ENCODE measurements at places on chromosomes 2 and 18. TPM values are rescaled to one million over a fixed set of nuclear protein-coding genes. Genes with fewer than 3 reads are reported as not detected.

DNA sequence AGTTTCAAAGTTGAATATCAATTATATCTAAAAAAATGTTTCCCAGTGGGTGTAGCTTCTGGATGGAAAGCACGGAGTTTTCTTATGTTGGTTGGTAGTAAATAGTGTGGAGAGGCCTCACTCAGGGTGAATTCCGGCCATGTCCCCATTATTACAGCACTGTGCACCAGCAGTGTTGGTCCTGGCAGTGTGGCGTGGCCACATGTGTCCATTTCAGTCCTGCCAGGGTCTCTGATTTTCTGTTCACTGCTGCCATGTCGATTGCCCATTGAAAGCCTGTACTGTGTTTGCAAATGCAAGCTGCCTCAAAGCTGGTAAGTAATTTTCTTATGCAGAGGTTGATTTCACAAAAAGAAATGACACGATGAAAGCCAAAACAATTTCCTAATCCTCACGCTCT lies 386.2 kb downstream of the GALR1 start:
- no peak for DNase-seq
- peaks cover 24% of the 10 kb centered on the region for H3K27me3 ChIP-seq
- no peak overlapping the region for H3K27ac ChIP-seq
- no peaks in the 10 kb centered on the region for H3K4me1 ChIP-seq

DNA sequence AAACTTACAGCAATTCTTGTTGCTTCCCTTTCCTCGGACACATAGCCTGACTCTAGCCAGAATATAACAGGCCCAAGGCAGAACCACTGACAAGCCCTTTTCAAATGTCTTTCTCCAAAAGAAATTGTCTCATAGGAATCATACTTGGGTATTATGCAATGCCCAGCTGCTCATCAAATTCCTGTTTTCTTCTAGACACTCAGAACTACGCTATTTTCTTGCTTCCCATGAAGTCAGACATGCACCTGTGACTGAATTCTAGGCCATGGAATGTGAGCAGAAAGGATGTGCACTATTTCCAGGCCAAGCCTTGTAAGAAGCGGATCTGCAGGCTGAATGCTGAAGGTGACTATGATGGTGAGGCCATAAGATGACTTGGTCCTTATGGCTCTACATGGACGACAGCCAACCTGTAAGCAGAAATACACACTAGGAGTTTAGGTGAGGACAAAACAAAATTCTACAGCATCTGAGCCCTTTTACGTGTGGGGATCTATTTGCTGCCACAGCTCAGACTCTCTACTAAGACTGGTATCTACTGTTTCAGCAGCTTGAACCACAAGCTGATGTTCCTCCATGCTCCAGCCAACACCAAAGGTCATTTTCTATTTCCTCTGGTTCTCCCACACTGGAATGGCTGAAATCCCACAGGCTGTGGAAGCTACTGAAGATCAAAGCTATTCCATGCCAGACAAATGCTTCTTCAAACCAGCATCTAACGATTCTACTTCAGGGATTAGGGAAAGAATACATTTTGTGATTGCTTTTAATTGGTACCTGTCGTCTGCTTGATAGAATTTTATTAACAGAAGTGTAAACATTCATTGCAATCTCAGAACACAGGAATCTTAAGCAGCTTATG lies 378.7 kb downstream of the RBM43 start:
- no peaks in the 10 kb centered on the region for H3K4me1 ChIP-seq
- no peak overlapping the region for H3K4me3 ChIP-seq
- DNase-seq, result no peak
- no peaks in the 10 kb centered on the region for H3K36me3 ChIP-seq
- no peak overlapping the region for H3K27ac ChIP-seq
- H3K27me3 ChIP-seq, result peaks cover 2% of the 10 kb centered on the region

GRCh38 chr2:136310005-136310495 lies 192.1 kb upstream of the CXCR4 start:
- H3K27ac ChIP-seq, result no peak overlapping the region
- H3K36me3 ChIP-seq, result no peaks in the 10 kb centered on the region
- H3K4me3 ChIP-seq, result no peak overlapping the region
- H3K27me3 ChIP-seq, result no peaks in the 10 kb centered on the region
- DNase-seq, result no peak

DNA sequence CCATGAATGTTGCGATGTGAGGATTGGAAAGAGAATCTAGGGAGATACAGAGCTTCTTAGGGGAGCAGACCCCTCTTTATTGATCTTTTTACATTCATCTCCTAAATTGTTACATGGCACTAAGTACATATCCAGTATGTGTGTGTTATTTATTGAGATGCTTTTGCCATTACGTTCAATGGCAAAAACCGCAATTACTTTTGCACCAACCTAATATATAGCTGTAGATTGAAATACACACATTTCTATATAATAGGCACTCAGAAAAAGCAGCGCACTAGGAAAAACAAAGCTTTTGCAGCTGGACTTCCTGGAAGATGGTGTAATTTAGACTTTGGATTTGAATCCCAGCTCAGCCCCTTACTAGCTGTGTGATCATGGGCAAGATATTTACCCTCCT lies 849.4 kb downstream of the SLC4A3 start:
- H3K4me1 ChIP-seq, result no peaks in the 10 kb centered on the region
- H3K27me3 ChIP-seq, result no peaks in the 10 kb centered on the region
- no peak overlapping the region for H3K4me3 ChIP-seq
- no peak for DNase-seq
- no peak overlapping the region for H3K27ac ChIP-seq
- H3K36me3 ChIP-seq, result no peaks in the 10 kb centered on the region

DNA sequence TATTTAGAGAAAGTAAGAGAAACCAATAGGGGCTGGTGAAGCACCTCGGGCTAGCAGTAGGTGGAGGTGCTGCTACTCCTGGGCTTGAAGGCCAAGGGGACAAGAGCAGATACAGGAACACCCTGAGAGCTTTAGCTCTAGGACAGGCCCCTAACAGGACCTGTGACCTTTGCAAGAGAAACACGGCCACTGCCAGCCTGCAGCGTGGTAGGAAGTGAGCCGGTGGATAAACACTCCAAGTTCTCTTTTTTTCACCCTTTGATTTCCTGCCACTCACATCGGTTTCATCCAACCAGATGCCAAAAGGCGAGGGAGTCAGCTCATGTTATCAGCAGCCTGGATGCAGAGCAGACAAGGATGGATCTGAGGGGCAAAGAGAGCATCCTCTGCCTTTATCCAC lies 66.8 kb upstream of the SPRED2 start:
- no peak overlapping the region for H3K27ac ChIP-seq
- H3K4me3 ChIP-seq, result no peak overlapping the region
- H3K36me3 ChIP-seq, result no peaks in the 10 kb centered on the region
- peaks cover 16% of the 10 kb centered on the region for H3K27me3 ChIP-seq
- no peak for DNase-seq

DNA sequence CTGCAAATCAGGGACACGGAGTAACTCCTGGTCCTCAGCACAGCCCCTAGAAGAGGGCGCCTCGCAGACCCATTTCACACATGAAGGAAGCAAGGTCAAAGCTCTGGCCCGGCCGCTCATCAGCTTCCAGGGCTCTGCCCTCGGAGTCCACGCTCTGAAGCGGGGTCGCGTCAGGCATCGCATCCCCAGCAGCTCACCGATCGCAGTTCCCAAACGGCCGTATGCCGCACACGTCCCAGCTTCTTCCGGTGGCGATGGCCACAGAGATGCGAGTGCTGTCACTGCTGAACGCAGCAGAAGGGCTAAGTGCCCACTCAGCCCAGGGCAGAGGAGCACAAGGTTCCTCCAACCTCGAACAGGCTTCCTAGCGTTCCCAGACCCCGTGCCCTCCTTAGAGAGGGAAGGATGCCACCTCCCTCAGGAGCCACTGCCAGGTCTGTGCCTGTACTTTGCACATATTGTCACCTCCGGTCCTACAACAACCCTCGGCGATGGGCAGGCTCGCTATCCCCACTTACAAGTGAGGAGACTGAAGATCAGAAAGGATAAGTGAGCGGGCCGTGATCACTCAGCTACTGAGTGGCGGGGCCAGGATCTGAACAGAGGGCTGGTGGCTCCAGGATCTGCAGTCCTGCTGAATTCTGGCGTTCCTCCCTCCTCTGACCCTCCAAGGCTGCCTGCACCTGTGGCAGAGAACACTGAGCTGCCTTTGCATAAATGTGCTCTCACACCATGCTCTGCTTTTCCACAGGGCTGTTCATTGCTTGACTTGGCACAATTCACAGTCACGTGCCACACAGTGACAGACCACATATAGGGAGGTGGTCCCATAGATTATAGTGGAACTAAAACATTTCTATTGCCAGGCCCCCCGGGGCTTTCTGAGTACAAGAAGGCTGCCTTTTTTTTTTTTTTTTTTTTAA lies 71.4 kb downstream of the COPS8 start:
- DNase-seq, result no peak
- no peaks in the 10 kb centered on the region for H3K36me3 ChIP-seq
- no peak overlapping the region for H3K4me3 ChIP-seq
- peaks cover 34% of the 10 kb centered on the region for H3K4me1 ChIP-seq
- H3K27me3 ChIP-seq, result no peaks in the 10 kb centered on the region

DNA sequence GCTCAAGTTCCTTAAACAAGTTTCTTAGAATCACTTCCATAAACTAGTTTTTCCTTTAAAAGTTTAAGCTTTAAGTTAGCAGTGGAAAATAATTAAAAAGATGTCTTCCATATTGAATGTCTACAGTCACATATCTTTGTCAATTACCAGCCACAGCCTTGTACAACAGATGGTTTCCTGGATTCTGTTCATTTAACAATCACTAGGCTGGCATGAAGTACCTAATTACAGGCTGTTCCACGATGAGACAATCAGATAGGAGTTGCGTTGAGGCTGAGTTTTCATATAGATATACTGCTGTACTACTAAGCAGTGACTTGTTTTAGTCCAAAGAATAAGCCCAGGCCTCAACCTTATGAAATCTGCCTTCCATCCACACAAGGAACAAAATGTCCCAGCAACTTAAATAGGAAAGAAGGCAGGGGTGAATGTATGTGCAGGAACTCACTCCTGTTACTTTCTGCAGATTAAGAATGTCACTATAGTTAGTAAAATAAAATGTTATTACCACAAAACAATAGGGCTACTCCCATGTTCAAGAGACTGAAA lies 131.0 kb downstream of the ZAP70 start:
- peaks cover 24% of the 10 kb centered on the region for H3K4me1 ChIP-seq
- H3K27me3 ChIP-seq, result no peaks in the 10 kb centered on the region
- H3K4me3 ChIP-seq, result no peak overlapping the region
- no peak overlapping the region for H3K27ac ChIP-seq
- peaks cover 40% of the 10 kb centered on the region for H3K36me3 ChIP-seq

DNA sequence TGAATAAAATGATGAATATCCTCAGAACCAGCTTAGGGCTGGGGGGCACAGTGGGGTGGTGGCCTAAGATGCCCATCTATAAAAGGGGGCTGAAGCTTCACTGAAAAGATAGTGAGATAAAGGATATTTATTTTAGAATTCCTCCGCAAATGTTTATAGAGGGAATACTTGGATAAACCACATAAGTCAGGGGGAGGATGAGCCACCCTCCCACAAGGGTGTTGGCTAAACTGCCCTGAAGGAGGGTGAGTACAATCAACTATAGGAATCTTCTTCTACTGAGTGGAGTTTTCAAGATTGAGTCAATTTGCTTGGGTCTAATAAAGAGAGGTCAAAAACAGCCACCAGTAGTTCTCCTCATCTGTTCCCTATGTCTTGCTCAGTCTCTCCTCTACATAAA lies 114.5 kb upstream of the TANK start:
- peaks cover 15% of the 10 kb centered on the region for H3K27me3 ChIP-seq
- no peak overlapping the region for H3K27ac ChIP-seq
- H3K36me3 ChIP-seq, result no peaks in the 10 kb centered on the region
- DNase-seq, result no peak
- no peaks in the 10 kb centered on the region for H3K4me1 ChIP-seq

DNA sequence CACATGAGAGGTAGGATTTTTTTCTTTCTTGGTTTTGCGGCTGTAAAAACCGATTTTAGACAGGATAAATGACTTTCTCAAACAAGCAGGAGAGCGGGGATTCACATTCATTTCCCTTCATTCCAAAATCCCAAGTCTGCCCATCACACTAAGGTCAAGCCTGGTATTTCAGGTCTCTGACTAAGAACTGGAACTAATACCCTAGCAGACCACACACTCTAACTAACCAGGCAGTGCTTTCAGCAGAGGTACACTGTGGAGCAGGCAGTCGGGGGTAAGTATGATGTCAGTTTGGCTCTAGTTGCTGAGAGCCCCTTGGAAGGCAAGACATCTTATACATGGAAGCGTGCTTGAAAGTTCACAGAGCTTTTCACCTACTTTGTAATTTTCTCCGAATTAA lies 128.1 kb upstream of the LHCGR start:
- H3K36me3 ChIP-seq, result no peaks in the 10 kb centered on the region
- H3K27me3 ChIP-seq, result no peaks in the 10 kb centered on the region
- H3K4me1 ChIP-seq, result no peaks in the 10 kb centered on the region
- DNase-seq, result no peak

GRCh38 chr2:33275689-33276444 lies 200.6 kb upstream of the RASGRP3 start:
- peaks cover 2% of the 10 kb centered on the region for H3K27me3 ChIP-seq
- H3K36me3 ChIP-seq, result no peaks in the 10 kb centered on the region
- no peak for DNase-seq
- H3K4me1 ChIP-seq, result no peaks in the 10 kb centered on the region
- H3K4me3 ChIP-seq, result no peak overlapping the region

DNA sequence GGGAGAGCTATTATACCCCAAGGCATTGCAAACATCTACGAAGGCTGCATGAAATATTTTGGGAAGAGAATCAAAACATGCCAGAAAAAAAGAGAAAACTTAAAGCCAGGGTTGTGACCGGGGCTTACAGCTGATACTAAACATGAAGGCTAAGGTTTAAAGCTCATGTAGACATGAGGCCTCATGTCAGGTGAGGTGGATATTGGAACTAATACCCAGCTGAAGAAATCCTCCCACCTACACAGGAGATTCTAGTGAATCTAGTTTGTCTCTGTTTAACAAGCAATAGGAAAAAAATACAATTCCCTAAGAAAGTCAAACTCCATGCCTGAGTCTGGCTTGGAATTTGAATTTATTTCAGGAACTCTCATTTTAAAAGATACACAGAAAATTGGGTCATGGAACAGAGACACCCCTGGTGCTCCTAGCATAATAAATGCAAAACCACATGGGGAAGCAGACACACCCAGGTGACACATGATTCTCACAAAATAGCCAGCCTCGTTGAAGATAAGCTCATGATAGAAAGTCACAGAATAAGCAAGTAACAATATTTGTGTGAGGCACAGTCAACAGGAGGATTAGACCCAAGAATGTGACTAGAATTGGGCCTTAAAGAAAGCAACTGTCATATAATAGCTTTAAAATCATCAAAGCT lies 42.2 kb downstream of the UPP2 start:
- no peak overlapping the region for H3K27ac ChIP-seq
- peaks cover 36% of the 10 kb centered on the region for H3K27me3 ChIP-seq
- H3K4me1 ChIP-seq, result no peaks in the 10 kb centered on the region
- DNase-seq, result no peak
- no peaks in the 10 kb centered on the region for H3K36me3 ChIP-seq
- H3K4me3 ChIP-seq, result no peak overlapping the region

The SLC25A12 gene
- polyA plus RNA-seq, result 13.5 TPM

The CHST9 gene
- polyA plus RNA-seq, result not detected

The LIMS3 gene
- 0.76 TPM for polyA plus RNA-seq

The CFC1 gene
- not detected for polyA plus RNA-seq

The IWS1 gene
- 30.1 TPM for polyA plus RNA-seq

Measured in naive thymus-derived CD8-positive, alpha-beta T cell (primary cell).